Cardiac fibroblast (primary cell): ENCODE measurements at places on chromosomes 2 and 18.

- DNase-seq = no peak
Observed at GRCh38 chr2:217340899-217341298, 481.0 kb upstream of the TNP1 start.

GRCh38 chr18:78903436-78904178 lies 76.0 kb upstream of the SALL3 start:
- DNase-seq = no peak

GRCh38 chr2:86617153-86617552 lies 6.5 kb downstream of the RNF103 start:
- no peak for DNase-seq

GRCh38 chr2:53646788-53647187 lies 120.8 kb upstream of the CHAC2 start:
- no peak for DNase-seq

DNA sequence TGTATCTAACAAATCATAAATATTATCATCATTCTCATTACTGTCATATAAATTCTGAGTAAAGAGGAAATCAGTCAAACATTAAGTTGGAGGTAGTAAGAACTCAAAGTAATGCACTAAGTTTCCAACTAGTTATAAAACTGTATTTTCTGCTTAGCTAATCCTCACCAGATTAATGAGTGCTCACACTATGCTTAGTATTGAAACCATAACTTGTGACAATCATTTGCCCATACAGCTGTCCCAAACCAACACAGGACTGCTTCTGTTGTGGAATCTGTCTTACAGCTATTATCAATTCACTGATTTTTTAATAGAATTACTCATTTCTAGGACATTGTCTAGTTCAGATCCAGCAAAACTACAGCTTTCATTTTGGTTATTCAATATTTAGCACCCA lies 41.5 kb upstream of the TANK start:
- DNase-seq = no peak
